ENCODE measurements at places on chromosomes 2 and 18.

DNA sequence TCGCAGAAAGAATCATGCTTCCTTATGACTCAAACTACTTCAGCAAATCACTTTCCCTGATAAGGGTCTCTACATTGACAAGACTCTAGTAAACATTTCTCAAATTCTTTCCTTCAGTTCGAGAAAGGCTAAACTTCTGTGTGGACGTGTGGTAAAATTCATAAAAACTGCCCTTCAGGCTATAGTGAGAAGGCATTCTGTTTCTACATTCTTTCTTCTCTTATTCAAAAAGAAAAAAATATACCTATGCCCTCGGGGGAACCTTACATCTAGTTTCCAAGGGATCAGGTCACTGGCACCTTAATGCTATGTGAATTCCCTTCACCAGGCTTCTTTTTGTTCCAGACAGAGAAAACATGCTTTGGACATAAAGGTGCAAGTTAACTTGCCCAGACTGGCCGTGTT, 4.9 kb downstream of the VIT start:
- no peak for DNase-seq

- DNase-seq, result no peak
Measured at GRCh38 chr2:55425431-55425831, 5.8 kb upstream of the CCDC88A start.

GRCh38 chr2:121368155-121368554, 83.2 kb upstream of the TFCP2L1 start:
- no peak for DNase-seq

DNA sequence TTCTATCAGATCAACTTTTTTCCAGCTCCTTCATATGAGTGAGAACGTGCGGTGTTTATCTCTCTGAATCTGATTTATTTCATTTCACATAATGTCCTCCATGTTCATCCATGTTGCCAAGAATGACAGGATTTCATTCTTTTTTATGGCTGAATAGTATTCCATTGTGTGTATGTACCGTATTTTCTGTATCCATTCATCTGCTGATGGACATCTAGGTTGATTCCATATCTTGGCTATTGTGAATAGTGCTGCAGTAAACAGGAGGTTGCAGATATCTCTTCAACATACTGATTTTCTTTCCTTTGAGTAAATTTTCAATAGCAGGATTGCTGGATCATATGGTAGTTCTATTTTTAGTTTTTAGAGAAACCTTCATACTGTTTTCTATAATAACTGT, 388.5 kb downstream of the DCDC2C start:
- DNase-seq, result no peak

- DNase-seq, result no peak
Measured at GRCh38 chr2:6024784-6025183, 332.6 kb downstream of the SOX11 start.

DNA sequence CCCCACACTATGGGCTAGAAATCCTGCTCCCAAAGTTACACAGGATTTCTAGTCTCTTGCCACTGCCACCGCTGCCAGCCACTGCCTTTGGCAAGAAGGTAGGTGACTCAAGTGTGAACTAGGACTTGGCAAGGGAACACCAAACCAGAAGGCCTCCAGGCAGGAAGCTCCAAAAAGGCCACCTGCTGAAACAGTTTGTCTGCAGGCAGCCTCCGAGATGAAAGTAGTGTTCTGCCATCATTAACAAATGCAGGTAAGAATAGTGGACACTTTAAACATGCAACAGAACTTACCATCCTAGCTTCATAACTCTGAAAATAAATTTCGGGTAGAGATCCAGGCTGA, 3.9 kb downstream of the ANKRD44 start:
- DNase-seq, result peak; percentile 67

- DNase-seq, result no peak
Measured at GRCh38 chr2:212997526-212998020, 153.8 kb downstream of the IKZF2 start.

DNA sequence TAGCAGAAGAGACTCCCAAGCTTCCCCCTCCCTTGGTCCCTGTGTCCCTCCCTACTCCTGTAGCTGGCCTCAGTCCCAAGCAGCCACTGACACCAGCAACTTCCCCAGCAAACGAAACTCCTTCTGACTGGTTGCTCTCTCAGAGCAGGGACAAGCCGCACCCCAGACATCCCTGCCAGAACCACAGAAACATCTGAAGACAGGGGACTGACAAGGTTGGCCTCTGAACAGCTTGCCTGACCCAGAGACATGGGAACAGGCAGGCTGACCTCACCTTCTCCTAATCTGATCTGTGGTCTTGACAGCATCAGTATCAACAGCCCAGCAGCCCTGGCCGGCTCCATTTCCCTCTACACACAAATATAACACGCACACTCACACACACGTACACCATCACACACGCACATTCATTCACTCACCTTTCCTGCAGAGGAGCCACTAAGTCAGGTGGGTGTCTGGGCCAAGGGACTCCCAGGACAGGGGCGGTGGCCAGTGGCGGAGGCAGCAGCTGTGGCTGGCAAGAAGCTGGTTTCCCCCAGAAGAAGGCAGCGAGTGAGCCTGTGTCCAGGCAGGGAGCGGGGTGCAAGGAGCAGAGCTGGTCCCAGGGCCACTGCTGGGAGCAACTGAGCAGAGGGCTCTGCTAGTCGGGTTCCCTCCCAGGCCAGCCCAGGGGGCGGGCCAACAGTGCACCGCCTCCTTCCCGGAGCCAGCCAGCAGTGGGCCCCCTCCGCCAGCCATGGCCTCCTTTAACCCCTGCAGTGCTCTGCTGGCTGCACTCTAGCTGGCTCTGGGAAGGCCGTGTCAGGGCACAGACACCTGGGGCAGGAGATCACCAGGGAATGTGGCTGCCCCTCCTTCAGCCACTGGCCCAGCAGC, 59.1 kb downstream of the TNS1 start:
- DNase-seq, result peak; percentile 3

GRCh38 chr2:96692094-96692971, 47.5 kb downstream of the LMAN2L start:
- DNase-seq, result no peak

GRCh38 chr2:120985997-120986651, 250.5 kb downstream of the GLI2 start:
- no peak for DNase-seq

- no peak for DNase-seq
Measured at GRCh38 chr2:219056896-219057708, 3.6 kb downstream of the IHH start.

GRCh38 chr2:20443276-20443920, 3.5 kb upstream of the RHOB start:
- no peak for DNase-seq

DNA sequence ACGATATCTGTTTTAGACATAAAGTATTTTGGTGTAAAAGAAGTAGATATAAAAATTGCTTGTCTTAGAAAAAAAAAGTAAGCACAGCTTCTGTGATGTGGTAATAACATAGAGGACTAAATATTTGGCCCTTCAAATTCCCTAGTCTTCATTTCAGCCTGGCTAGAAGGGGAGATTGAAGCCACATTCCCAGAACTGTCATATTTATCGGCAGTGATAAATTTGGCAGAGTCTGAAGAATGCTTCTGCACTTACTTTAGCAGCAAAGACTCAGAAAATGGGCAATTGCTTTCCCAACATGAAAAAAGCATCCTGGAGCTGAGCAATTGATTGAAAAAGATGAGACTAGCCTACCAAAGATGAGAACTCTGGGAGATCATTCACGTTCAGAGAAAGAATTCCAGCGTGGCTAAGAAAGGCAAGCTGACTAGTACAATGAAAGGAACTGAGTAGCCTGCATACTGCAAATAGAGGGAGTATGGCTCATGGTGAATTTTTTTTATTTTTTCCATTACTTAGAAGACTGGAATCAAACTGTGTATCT, 278.7 kb upstream of the KLHL29 start:
- no peak for DNase-seq

DNA sequence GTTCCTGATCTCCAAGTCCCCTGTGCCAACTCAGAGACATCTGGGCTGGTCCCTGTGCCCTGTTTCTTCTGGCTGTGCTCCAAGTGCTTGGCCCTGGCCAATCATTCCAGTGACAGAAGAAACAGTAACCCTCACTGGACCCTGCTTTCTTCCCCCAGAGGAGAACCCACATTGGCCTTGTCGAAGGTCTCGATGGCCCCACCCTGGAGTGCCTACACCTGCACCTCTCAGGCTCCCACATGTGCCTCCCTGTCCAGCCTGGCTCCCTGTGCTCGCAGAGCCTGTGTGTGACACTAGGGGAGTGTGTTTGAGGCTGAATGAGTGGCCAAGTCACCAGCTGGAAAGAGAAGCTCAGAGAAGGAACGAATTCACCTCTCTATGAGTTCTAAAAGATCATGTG, 5.9 kb upstream of the MAL start:
- no peak for DNase-seq

DNA sequence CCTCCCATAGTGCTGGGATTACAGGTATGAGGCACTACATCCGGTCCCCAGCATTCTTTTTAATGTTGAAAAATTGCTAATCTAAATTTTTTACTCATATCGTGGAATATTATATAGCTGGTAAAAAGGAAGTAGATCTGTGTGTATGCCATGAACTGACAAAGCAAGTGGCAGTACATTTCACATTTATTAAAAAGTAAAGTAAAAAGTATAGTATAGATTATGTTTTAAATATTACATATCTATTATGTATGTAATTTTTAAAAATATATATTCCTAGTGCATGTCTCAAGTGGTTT, 25.1 kb downstream of the PLEKHB2 start:
- no peak for DNase-seq

- no peak for DNase-seq
Measured at GRCh38 chr2:23689891-23690290, 237.0 kb downstream of the ATAD2B start.

DNA sequence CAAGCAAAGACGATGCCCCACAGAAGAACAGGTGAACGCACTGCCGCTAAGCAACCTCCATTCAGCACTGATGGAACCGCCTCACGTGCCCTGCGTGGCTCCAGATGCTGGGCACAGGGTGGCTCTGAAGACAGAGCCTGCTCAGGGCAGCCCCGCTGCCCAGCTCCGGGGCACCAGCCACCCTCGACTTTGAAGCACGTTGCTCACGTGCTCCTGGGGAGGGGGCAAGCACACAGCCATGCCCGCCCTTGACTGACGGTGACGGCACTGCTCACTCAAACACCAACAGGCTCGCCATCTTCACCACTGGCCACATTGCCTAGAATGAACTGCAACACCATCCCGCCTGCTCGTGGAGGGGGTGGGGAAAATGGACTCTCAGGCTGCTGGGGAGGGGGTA, 251.3 kb downstream of the HDAC4 start:
- no peak for DNase-seq

- DNase-seq, result no peak
Measured at GRCh38 chr2:32832821-32833220, 113.9 kb upstream of the LTBP1 start.

- DNase-seq, result no peak
Measured at GRCh38 chr2:172445851-172446250, 18.5 kb downstream of the ITGA6 start.

DNA sequence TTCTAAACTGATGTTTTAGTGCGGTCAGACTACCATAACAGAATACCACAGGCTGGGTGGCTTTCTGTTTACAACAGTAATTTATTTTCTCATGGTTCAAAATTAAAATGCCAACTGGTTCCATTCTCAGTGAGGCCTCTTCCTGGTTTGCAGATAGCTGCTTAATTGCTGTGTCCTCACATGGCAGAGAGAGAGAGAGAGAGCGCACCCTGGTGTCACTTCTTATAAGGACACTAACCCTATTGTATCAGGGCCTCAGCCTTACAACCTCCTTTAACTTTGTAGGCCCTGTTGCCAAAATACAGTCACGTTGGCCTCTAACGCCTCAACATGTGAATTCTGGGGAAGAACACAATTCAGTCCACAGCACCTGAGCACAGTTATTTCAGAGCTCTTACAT, 37.5 kb upstream of the ZNF385B start:
- no peak for DNase-seq

- no peak for DNase-seq
Measured at GRCh38 chr2:180707175-180707883, 273.1 kb upstream of the UBE2E3 start.

DNA sequence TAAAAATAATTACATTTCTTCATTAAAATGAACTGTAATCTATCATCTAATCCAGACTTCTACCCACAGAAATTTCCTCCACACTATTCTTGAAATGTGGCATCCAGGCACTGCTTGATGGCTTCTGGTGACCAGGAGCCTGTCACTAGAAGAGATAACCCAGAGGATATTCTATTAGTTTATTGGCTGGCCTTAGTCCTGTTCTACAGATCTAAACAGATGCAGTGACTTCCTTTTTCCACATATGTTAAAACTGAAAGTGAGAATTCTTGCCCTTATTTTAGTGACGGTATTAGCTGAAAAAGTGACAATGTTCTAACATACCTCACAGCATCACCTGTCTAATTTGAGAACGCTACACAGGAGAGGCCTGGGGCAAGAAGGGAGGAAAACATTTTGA, 775.4 kb downstream of the TSN start:
- DNase-seq, result no peak

GRCh38 chr2:98799375-98800329, 68.7 kb upstream of the MGAT4A start:
- no peak for DNase-seq

DNA sequence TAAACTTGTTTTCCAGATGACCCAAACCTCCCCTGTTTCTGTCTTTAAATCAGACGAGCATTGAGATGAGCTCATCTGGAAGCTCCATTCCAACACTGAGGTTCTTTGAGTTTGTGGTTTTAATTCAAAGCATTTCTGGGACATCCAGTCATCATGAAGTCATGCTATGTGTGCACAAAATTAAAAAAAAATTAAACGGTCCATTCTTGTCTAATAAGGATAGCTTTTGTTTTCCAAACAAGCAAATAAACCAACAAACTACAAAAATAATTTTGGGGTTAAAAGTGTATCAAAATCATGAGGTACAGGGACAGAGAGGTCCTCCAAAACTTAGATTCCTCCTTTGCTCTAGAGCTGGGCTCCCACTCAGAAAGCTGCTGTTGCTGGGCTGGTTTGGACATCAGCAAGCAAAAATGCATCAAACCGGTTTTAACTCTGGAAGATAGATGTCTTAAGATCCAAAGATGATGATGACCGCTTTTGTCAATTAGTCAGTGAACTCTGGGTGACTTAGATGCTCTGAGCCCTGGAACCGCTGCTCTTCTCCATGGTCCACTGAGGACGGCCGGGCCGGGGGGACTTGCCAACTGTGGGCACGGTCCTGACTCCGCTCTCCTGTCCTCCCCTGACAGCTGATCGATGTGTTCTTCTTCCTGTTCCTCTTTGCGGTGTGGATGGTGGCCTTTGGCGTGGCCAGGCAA, 65.4 kb downstream of the TRPM8 start:
- no peak for DNase-seq

- peak; percentile 18 for DNase-seq
Measured at GRCh38 chr2:181848261-181848886, 43.2 kb upstream of the ITPRID2 start.

- no peak for DNase-seq
Measured at GRCh38 chr2:204061241-204061640, 124.7 kb downstream of the ICOS start.
